ENCODE measurements at places on chromosomes 4 and X.

DNA sequence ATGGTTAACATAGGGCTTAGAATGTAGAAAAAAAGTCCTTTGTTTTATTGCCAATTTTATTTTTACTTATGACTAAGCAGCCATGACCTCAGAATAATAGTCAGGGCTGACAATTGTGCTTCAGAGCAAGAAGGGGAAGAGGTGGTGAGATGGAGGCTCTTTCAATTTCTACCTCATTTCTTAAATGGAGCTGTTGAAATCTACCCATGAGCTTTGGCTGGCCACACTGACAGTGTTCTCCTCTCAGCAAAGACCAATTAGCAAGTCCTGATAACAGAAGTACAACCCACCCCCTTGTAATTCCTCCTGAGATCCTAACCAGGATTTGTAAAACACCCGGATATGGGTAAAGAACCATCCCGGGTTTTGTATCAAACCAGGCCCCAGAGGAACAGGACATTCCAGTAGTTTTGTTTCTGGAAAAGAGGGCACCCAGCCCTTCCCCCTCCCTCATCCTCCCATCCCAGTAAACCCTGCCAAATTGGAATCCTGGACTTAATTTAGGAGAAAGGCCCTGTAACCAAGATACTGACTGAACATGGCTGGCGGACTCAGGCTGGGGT is at the start of gene HEPH:
Gene HEPH (plus strand): TSS at position 399 of the 563 bp plus-strand sequence. CDS start 6,324 bp downstream, outside the sequence.
- no peak for DNase-seq

- no peak for DNase-seq
Measured at GRCh38 chr4:55865228-55865806, 11.9 kb downstream of the EXOC1 start.

GRCh38 chrX:69618803-69619202 is 2.9 kb downstream of the EDA start:
- DNase-seq: no peak

DNA sequence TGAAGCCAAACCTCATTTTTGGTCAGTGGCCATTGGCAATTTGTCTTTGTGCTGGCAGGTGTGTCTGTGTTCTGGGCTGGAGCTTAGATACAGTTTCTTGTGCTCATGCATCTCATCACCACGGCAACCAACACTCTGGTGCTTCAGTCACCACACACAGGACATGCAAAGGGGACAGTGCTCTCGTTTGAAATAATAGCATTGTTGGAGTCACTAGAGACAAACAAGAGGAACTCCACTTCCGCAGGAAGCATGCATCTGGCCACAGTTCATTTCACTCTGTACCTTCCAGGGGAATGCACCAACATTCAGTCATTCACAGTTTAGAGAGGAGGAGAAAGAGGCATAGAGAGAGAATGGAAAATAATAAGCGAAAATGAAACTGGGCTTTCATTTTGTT is 267.4 kb downstream of the ANK2 start:
- DNase-seq: no peak

DNA sequence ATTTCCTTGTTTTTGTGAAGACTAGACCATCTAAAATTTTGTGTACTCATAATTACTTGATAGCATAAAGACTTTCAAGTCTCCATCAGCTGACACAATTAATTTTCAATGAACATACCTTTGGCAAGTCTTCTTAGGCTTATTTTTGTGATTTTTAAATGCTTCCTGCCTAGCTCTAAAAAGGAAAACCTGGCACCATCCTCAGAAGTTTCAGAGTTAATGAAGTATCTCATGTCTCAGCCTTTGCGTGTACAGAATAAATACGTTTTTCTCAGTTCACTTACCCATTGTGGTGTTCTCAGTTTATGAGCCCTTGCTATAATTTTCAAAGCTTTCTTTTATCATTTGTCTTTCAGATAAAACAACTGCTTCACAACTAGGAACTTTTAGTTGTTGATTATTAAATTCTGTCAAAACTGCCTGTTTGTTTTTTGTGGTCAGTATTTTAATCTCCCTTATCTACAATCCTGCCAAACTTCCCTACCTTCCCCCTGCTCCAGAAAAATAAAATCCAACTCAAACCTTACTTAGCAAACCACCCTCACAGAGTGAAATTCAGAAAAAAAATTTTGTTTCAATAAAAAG is 21.6 kb downstream of the ADD1 start:
- DNase-seq: no peak

DNA sequence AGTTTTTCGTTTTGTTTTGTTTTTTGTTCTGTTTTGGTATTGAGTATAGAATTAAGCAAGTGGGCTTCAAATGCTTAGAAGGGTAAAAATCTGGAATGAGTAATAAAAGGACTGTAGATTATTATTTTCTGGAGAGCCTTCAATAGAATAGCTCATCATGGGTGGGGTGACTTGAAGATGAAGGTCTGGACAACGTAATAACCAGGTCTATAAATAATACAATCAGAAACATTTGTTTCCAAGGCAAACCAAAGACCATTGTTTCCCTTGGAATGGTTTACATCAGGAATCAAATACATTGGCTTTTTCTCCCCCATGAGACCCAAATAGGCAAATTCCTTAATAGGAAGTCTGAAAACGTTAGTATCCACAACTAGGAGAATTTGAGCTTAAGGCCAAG is 721.6 kb downstream of the RPA4 start:
- DNase-seq: no peak

- no peak for DNase-seq
Measured at GRCh38 chr4:11598591-11598990, 169.9 kb upstream of the HS3ST1 start.

GRCh38 chr4:153784166-153784699 is 4.7 kb downstream of the SFRP2 start:
- DNase-seq: no peak

GRCh38 chr4:150080875-150081274 is 2.6 kb downstream of the DCLK2 start:
- no peak for DNase-seq

Measured in stimulated activated CD8-positive, alpha-beta memory T cell treated with anti-CD3 and anti-CD28 coated beads, Interleukin-7, amount 100 ng/mL, for 1 hour (primary cell).